ENCODE measurements at places on chromosomes 6 and 20.

DNA sequence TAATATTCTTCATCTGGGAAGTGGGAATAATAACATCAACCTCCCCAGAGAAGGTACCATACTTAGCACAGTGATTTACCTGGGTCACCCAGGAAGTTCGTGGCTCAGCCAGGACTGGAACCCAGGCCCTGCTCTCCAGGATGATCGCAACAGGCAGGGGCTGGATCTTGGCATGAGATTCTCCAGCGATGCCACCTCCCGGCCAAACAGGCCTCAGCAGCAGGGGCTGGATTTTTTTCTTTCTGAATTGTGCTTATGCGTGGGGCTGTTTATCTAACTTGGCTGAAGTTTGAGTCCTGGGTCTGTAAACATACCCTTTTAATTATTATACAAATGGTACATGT is 129.5 kb upstream of the PTPN1 start:
- DNase-seq: peak; percentile 59

DNA sequence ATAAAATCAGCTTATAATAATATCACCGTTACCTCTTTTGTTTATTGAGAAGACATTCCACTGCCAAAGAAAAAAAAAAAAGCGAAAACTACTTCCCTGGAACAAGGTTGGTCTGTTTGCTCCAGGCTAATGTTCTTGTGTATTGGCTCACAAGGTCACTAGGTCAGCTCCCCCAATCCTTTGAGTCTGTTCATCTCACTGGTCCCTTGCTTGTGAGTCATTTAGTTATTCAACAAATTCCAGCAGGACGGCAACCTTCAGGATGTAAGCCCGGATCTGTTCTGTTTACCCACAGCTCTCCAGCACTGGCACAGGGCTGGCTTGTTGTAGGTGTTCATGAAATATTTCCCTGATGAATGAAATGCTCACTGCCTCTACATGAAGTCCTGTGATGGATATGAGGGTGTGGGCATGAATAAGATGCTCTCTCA is 3.3 kb downstream of the ARHGAP40 start:
- DNase-seq: no peak

- no peak for DNase-seq
Measured at GRCh38 chr20:59459586-59459985, 144.8 kb upstream of the PHACTR3 start.

DNA sequence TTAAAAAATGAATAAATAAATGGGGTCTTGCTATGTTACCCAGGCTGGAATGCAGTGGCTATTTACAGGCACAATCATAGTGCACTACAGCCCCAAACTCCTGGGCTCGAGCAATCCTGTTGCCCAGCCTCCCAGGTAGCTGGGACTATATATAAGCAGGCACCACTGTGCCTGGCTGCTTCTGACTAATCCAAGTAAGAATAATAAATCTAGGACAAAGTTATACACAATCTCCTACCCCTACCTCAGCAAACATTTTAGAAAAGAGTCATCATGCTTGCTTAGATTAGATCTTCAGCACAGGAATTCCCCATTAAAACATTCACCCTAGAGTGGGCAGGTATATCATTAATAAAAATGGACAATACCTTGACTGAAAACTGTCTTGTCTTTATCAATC is 124.6 kb downstream of the REV3L start:
- no peak for DNase-seq

- no peak for DNase-seq
Measured at GRCh38 chr20:41290804-41291389, 26.6 kb downstream of the ZHX3 start.

DNA sequence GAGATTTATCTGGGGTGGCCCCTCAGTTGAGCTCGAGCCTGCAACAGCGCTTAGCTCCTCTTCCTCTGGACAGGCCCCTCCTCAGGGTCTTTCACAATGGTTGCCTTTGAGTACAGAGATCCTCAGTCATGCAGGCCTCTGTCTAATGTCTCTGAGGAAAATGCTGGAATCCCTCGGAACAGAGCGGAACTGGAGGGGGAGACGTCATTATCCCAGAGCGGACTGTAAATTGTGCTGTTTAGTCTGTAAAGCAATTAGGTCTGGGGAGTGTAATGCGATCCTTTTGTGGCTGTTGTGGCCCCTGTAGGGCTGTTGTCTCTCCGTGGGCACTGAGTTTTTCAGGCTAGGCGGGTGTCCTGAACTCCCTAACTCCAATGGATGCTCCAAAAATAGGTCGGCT is 15.0 kb upstream of the DAAM2 start:
- DNase-seq: no peak

- no peak for DNase-seq
Measured at GRCh38 chr6:138226700-138227315, 8.5 kb upstream of the PBOV1 start.

GRCh38 chr20:2305946-2306345 is 10.1 kb downstream of the TGM3 start:
- DNase-seq: no peak

- DNase-seq: no peak
Measured at GRCh38 chr6:34158876-34159275, 13.0 kb upstream of the GRM4 start.

GRCh38 chr20:63520504-63520933 is at the start of gene PPDPF:
PPDPF (plus strand) TSS chr20:63520765; CDS start chr20:63521309, 544 bp downstream.
- DNase-seq: peak; percentile 62

- no peak for DNase-seq
Measured at GRCh38 chr6:44668976-44669934, 281.7 kb downstream of the CDC5L start.

- DNase-seq: peak; percentile 78
Measured at GRCh38 chr20:4225745-4226144, 210.4 kb upstream of the RNF24 start.

- peak; percentile 79 for DNase-seq
Measured at GRCh38 chr20:63835021-63835858, 4.2 kb upstream of the ZBTB46 start.
